Ascending aorta (tissue), 2 donors: ENCODE measurements at places on chromosomes 4 and X. TPM values are rescaled to one million over a fixed set of nuclear protein-coding genes. Genes with fewer than 3 reads are reported as not detected.

Gene C4orf51
- not detected for total RNA-seq

Gene CXCL9
- 0.21 TPM for total RNA-seq

Gene CXorf49
- total RNA-seq = not detected

Gene CT45A6
- total RNA-seq = not detected

Gene IDH3G
- 351 TPM for total RNA-seq

Gene PARM1
- total RNA-seq = 116 TPM

Gene GPR119
- not detected for total RNA-seq

Gene USP51
- total RNA-seq = 9.0 TPM

Gene RAI2
- 21.5 TPM for total RNA-seq

DNA sequence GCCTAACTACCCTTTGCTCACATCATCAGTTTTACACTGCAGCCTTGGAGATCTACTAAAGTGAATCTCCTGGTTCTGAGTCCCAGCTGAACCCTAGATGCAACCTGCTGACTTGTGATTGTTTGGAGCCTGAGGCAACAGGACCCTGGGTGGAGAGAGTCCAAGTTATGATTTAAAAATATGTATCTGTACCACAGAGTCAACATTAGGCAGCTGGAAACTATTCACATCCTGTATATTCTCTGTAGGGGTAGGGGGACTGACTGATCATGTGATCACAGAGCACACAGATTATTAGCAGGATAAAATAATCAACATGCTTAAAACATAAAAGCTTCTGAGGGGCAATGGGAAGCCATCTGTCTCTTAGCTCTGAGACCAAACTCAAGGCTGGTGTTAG lies 52.1 kb downstream of the CT47B1 start:
- no peak for DNase-seq
- no peaks in the 10 kb centered on the region for H3K27me3 ChIP-seq
- H3K4me1 ChIP-seq = no peaks in the 10 kb centered on the region
- H3K27ac ChIP-seq = no peak overlapping the region
- H3K4me3 ChIP-seq = no peak overlapping the region

GRCh38 chr4:48589098-48589445 lies 99.0 kb downstream of the ZAR1 start:
- no peaks in the 10 kb centered on the region for H3K27me3 ChIP-seq
- no peaks in the 10 kb centered on the region for H3K4me1 ChIP-seq
- no peak overlapping the region for H3K4me3 ChIP-seq
- H3K36me3 ChIP-seq = peaks cover 59% of the 10 kb centered on the region

DNA sequence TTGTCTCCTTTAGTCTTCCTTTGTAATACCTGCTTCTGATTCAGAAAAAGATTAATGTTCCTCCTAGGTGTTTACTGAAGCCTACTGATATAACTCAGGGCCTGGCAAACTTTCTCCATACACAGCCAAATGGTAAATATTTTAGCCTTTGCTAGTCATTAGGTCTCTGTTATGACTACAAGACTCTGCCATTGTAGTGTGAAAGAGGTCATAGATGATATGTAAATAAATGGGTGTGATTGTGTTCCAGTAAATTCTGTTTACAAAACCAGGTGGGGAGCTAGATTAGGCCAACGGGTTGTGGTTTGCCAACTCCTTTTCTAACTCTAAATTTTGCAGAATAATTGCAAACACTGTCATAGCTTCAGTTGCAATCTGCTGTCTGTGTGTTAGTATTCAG lies 568.1 kb upstream of the GNPDA2 start:
- no peaks in the 10 kb centered on the region for H3K27me3 ChIP-seq
- H3K36me3 ChIP-seq = no peaks in the 10 kb centered on the region
- DNase-seq = no peak
- H3K4me3 ChIP-seq = no peak overlapping the region
- H3K4me1 ChIP-seq = no peaks in the 10 kb centered on the region

DNA sequence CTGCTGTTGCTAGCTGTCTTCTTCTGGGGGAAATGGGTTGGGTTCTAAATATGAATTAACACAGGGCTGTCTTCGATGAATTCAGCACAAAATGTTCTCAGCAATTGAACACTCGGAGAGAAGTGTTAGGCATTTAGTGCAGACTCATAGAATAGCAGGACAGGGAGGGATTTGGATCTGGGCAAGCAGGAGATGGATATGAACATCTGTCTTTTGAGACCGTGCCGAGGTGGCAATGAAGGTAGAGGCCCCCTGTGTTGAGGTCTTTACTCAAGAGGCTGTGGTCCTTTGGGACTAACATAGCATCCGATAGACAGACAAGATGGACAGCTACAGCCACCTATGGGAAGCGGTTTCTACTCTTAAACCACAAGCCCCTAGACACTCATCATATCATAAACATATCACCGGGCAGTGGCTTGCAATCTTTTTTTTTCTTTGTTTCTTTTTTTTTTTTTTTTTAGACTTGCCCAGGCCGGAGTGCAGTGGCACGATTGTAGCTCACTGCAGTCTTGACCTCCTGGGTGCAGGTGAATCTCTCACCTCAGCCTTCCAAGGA lies 6.7 kb downstream of the CD99 start:
- H3K4me3 ChIP-seq = no peak overlapping the region
- no peak overlapping the region for H3K27ac ChIP-seq
- DNase-seq = no peak
- no peaks in the 10 kb centered on the region for H3K4me1 ChIP-seq
- no peaks in the 10 kb centered on the region for H3K27me3 ChIP-seq

DNA sequence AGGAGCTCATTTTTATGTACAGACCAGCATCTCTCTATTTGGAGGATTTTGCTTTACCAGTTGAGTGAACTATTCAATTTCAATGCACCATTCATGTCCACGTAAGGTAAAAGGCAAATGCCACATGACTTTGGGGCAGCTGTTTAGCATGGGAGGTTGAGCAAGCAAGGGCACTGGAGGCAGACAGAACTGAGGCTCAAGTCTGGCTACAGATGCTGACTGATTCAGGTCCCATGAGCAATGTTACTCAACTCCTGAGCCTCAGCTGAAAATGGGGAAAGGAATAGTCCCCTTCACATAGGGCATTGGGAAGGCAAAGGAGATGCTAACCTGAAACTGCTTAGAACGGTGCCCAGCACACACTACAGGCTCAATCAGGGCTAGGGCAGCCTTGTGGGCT lies 93.0 kb upstream of the MTM1 start:
- no peaks in the 10 kb centered on the region for H3K36me3 ChIP-seq
- no peaks in the 10 kb centered on the region for H3K4me1 ChIP-seq
- H3K4me3 ChIP-seq = no peak overlapping the region
- H3K27ac ChIP-seq = no peak overlapping the region
- no peaks in the 10 kb centered on the region for H3K27me3 ChIP-seq
- DNase-seq = no peak

DNA sequence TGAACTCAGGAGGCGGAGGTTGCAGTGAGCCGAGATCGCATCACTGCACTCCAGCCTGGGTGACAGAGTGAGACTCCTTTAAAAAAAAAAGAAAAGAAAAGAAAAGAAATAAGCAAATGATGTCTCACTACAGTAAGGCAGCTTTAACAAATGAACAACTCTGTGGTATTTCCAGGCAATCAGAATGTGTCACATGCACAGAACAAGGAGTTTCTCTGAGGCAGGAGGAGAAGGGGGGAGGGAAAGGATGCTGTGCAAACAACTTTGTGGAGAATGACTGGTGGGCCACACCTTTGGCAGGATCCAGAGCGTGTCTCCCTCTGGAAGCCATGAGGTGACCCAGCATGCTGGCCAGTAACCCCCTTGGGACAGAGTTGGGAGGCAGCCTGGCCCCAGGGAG lies 57.6 kb downstream of the RAI2 start:
- no peak for DNase-seq
- no peak overlapping the region for H3K4me3 ChIP-seq
- H3K4me1 ChIP-seq = no peaks in the 10 kb centered on the region
- peaks cover 6% of the 10 kb centered on the region for H3K36me3 ChIP-seq
- H3K27ac ChIP-seq = no peak overlapping the region

DNA sequence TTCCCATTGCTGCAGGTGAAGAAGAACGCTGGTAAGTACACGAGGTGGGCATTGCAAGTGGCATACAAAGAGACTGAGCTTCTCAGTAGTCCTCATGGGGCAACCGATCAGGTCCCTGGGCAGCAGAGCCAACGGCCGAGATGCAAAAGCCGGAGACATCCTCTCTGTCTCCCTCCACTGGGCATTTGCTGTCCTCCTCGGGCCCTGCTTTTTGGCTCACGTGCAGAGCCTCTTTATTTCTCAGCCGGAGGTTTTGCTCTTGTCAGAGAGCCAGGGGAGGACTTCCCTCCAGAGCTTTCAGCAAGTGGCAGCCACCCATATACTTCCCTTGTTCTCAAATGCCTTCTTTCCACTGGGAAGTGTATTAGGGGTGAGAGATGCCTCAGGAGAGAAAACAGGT lies 18.0 kb downstream of the STARD8 start:
- H3K36me3 ChIP-seq = no peaks in the 10 kb centered on the region
- DNase-seq = peak; percentile 66
- H3K4me3 ChIP-seq = no peak overlapping the region
- H3K27ac ChIP-seq = no peak overlapping the region

- H3K27ac ChIP-seq = no peak overlapping the region
- H3K4me1 ChIP-seq = peaks cover 2% of the 10 kb centered on the region
- DNase-seq = no peak
- H3K4me3 ChIP-seq = no peak overlapping the region
- H3K27me3 ChIP-seq = no peaks in the 10 kb centered on the region
These were observed 273.3 kb downstream of the DKK2 start for GRCh38 chr4:106762666-106763443.

GRCh38 chr4:74536557-74536956 lies 91.6 kb downstream of the AREG start:
- no peak for DNase-seq
- no peaks in the 10 kb centered on the region for H3K4me1 ChIP-seq
- H3K27ac ChIP-seq = no peak overlapping the region
- no peaks in the 10 kb centered on the region for H3K27me3 ChIP-seq

DNA sequence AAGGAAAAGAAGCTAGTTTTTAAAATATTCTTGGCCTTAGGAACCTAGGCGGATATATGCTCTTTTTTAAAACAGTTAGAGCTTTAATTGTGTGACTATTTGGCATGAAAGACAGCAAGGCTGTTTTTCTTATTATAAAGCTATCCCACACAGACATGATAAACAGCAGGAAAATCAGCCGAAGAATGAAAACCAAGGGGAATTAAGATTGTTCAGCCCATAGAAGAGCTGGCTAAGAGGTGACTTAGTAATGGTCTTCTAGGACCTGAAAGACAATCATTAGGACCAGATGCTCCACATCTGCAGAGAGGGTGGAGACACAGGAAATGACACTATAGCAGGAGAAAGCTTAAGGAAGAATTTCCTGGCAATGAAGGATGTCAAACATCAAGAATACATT lies 171.4 kb upstream of the NRK start:
- no peak overlapping the region for H3K4me3 ChIP-seq
- no peak overlapping the region for H3K27ac ChIP-seq
- H3K36me3 ChIP-seq = no peaks in the 10 kb centered on the region
- no peaks in the 10 kb centered on the region for H3K4me1 ChIP-seq
- no peaks in the 10 kb centered on the region for H3K27me3 ChIP-seq

DNA sequence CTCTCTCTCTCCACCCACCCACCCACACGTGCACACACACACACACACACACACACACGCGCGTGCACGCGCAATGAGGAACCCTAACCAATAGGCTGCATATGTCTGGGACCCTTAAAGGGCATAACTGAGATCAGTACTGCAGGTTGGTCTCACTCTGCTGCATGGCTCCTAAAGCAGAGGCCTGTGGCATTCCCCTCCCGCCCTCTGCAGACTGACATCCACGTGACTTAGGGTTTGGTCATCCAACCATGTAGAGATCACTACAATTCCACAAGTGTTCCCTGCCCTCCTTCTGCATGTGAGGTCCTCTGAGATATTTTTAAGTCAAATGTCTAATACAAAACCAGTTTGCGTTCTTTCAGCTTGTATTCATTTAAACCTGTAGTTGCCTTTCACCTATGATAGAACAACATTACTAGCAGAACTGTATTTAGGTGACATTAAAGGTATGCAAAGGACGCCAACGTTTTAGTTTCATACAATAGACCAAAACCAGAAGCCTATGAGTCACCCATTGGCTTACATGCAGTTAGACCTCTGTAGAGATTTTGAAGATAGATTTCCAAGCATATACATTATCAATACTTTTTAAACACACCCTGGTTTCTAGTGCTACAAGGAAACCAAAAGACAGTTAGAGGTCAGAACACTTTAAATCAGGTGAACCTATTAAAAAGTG lies 10.1 kb downstream of the XAGE5 start:
- H3K36me3 ChIP-seq = no peaks in the 10 kb centered on the region
- no peak overlapping the region for H3K4me3 ChIP-seq
- no peak overlapping the region for H3K27ac ChIP-seq
- DNase-seq = no peak
- H3K4me1 ChIP-seq = no peaks in the 10 kb centered on the region

- DNase-seq = no peak
- H3K36me3 ChIP-seq = no peaks in the 10 kb centered on the region
- no peak overlapping the region for H3K4me3 ChIP-seq
- no peaks in the 10 kb centered on the region for H3K27me3 ChIP-seq
- no peaks in the 10 kb centered on the region for H3K4me1 ChIP-seq
- H3K27ac ChIP-seq = no peak overlapping the region
These were observed 1333.9 kb upstream of the TENM3 start for GRCh38 chr4:180909279-180909678.

- no peak overlapping the region for H3K4me3 ChIP-seq
- no peaks in the 10 kb centered on the region for H3K36me3 ChIP-seq
- H3K4me1 ChIP-seq = no peaks in the 10 kb centered on the region
- DNase-seq = no peak
- H3K27ac ChIP-seq = no peak overlapping the region
These were observed 18.4 kb upstream of the OGT start for GRCh38 chrX:71514367-71515037.

GRCh38 chr4:137510557-137511265 lies 21.6 kb downstream of the PCDH18 start:
- H3K4me3 ChIP-seq = peak overlapping the region; percentile 14
- no peak for DNase-seq
- H3K27me3 ChIP-seq = no peaks in the 10 kb centered on the region
- H3K4me1 ChIP-seq = peaks cover 14% of the 10 kb centered on the region
- H3K36me3 ChIP-seq = no peaks in the 10 kb centered on the region

DNA sequence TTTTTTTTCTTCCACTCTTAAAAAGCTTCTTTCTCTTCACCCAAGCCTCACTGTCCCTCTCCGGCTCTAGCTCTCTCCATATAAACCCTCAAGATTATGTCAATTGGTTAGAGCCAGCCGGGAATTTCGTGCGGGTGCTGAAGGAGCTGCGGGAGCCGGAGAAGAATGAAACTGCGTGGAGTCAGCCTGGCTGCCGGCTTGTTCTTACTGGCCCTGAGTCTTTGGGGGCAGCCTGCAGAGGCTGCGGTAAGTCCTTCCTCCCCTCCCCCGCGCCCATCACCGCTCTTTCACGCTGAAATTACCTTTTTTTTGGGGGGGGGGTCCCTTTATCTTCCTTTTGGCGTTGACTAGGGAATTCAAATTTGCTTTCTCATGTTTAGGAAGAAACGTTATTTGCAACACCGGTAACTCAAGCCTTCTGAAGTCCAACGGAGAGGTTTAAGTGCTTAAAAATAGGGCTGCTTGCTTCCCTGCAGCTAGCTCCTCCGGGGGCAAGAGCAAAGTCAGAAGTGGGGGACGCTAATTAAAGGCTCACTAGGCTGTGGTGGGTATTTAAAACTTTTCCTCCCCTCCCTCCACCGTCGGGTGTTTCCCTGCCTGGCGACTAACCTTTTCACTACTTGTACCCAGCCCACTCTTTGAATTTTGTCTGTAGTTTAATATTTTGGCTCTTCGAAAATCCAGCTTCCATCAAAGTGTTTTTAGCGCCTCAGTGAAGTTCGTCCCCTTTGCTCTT lies 491 bp downstream of the COL4A5 start:
- no peaks in the 10 kb centered on the region for H3K27me3 ChIP-seq
- peak overlapping the region; percentile 48 for H3K27ac ChIP-seq
- no peak for DNase-seq
- no peaks in the 10 kb centered on the region for H3K36me3 ChIP-seq
- peak overlapping the region; percentile 67 for H3K4me3 ChIP-seq
- no peaks in the 10 kb centered on the region for H3K4me1 ChIP-seq
